ENCODE measurements at places on chromosomes 5 and 9.

GRCh38 chr5:81533629-81534405 is 139.9 kb upstream of the ACOT12 start:
- no peak for DNase-seq

- no peak for DNase-seq
Measured at GRCh38 chr5:53463909-53464621, 16.4 kb upstream of the FST start.

DNA sequence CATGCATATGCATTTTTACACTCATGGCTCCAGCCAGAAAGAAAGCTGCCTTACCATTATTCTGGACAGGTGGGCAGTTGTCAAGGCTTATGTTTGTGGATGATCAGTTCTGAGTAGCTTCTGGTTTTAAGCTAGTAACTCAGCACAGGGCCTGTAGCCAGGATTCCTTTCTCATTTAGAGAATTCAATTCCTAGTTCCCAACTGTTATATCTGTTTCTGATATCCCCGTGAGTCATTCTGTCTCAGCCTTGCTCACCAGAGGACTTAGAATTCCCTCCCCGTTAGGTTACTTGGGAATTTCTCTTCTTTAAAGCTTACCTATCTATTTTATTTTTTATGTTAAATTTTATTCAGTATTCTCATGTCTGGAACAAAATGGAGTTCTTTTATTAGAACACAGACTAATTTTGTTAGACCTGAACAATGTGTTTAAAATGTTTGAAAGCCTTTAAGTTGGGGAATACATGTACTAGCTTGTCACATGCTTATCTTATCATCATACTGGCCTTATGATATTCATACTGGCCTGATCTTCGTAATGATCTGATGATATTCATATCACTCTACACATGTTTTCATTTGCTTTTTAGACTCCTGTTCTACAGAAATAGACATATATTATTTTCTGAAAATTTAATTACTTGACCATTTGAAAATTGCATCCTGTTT is 47.1 kb downstream of the CAST start:
- DNase-seq = no peak

DNA sequence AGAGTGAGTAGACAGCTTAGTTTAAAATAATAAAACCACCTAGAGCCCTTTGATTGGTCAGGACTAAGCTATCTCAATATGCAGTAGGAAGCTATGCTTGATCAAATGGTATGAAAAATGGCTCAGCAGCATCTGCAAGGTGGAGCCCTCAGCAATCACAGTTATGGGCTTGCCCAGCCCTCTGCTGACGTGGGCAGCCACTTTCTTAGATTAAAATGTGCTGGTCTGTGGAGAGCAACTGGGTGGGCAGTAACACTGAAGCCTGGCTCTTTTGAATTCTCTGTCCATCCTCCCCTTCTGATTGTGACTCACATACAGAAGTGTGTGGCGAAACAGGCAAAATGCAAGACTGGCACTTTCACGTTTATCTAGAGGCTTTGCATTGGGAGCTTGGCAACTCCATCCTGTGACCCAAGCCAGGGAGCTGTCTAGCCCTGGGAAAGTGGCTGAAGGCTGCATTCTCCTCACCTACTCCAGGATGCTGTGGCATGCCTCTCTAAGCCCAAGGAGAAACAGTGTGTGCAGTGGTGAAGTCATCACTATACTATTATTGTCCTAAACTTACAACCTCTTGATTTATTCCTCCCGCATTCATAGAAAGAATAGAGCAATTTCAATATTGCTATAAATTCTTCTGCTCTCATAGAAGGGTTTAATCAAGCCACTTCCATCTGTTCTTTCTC is 61.1 kb downstream of the MED10 start:
- DNase-seq = no peak

DNA sequence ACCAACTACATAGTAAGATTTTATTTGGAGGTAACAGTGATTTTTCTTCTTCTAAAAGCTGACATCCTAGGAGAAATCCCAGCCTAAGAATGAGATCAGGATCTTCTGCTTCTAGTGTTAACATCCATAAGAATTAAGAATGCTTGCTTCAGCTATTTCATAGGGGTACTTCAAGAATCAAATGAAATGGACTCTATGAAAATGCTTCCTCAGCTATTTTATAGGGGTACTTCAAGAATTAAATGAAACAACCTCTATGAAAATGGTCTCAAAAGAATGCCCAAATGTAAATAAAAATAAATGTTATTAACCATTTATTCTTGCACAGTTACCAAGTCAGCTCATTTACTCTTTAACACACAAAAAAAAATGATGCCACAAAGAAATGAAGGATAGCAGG is 31.5 kb downstream of the ZNF608 start:
- DNase-seq = no peak
